ENCODE measurements at places on chromosomes 1 and 21. TPM values are rescaled to one million over a fixed set of nuclear protein-coding genes. Genes with fewer than 3 reads are reported as not detected.

Gene SNRPE
- 105 TPM for total RNA-seq

Gene SPRR2F
- not detected for total RNA-seq

Gene LCE2B
- total RNA-seq, result not detected

Gene KCNE2
- total RNA-seq, result 0.28 TPM

Gene KCNJ6
- total RNA-seq, result 0.27 TPM

Gene MAN1C1
- 11.6 TPM for total RNA-seq

Gene NBPF10
- total RNA-seq, result 0.31 TPM

Gene GJA4
- 2.2 TPM for total RNA-seq

Gene LAD1
- total RNA-seq, result 17.6 TPM

Gene DCST1
- not detected for total RNA-seq

Gene PRELP
- 0.03 TPM for total RNA-seq

Gene HSD3B1
- not detected for total RNA-seq

Gene RHD
- 0.21 TPM for total RNA-seq

Gene TAF1A
- total RNA-seq, result 13.3 TPM
